Activated CD4-positive, alpha-beta T cell treated with anti-CD3 and anti-CD28 coated beads, Interleukin-2, amount 10 ng/mL, durations not matched to agents 24 days and 14 days (primary cell): ENCODE measurements at places on chromosomes 2 and 18. TPM values are rescaled to one million over a fixed set of nuclear protein-coding genes. Genes with fewer than 3 reads are reported as not detected.

DNA sequence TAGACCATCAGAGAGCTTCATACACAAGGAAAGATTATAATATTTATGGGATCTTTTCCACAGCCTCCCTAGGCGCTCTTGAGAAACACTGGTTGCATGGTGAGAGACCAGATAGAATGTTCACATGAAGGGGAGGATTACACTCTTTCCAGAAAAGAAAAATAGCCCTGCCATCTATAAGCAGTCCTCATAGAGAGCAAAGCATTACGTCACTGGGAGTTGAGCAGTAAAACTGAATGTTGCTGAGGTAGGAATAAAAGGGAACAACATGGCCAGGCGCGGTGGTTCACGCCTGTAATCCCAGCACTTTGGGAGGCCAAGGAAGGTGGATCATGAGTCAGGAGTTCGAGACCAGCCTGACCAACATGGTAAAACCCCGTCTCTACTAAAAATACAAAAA is 1934.3 kb downstream of the SUCLG1 start:
- DNase-seq: no peak

DNA sequence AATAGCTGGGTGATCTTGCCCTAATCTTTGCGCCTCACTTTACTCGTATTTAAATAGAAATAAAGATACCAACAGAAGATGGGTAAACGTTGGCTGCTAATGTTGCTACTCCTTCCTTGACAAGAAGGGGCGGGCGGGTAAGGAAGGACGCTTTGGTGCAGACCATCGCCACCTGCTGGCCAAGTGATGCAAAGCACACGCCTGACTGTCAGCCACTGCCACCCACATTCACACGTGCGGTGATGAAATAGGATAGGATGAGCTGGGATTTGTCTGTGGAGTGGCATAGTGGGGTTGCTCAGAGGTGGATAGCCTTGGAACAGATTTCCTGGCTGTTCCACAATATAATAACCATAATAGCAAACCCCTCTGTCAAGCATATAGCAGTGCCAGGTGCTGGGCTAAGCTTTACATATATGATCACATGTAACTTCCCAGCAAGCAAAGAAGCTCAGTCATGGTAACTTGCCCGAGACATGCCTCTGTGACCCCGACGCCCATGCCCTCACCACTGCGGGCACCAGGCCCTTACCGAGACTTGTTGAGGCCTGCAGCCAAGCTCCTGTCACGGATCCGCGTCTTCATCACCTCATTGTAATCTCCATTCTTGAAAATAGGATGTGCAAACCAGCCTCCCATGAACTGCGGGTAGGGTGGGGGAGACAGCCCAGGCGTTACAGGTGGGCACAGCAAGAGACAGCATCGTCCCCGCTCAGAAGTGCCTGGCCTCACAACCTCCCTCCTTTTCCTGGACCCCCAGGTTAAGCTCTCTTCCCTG is 39.3 kb downstream of the LCT start:
- DNase-seq: peak; percentile 92

- no peak for DNase-seq
Observed at GRCh38 chr18:25169701-25170100, 182.3 kb downstream of the ZNF521 start.

DNA sequence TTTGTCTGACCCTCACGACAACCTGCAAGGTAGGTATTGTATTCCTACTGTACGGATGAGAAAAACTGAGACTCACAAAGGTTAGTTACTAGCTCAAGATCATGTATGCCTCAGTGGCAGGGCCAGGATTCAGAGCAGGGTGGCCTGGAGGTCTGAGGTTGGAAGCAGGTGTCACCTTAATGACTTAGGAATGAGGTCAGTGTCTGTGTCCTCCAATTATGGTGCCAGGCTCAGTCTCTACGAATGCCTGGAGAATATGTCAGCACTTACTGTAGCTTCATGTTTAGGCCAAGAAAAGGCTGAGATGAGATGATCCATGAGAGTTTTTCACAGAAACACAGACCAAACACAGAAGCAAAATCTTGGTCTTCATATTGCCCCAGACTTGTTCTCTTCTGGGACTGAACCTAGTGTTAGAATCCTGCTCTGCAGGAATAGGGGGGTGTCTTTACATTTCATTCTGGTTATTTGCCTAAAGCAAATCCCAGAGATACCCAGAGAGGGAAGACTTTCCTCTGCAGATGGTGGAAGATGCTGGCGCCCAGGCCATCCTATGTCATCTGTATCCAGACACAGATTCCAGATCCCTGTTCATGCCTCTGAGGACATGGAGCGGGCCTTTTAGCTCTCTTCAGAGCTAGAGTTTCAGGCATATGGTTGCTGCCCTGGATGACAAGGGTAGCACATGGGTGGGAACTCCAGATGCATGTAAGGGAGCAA is 16.3 kb upstream of the RAB10 start:
- DNase-seq: no peak

GRCh38 chr2:181466661-181467576 is 9.7 kb downstream of the ITGA4 start:
- peak; percentile 92 for DNase-seq

The UGT1A7 gene
- total RNA-seq: not detected in 2 replicates

DNA sequence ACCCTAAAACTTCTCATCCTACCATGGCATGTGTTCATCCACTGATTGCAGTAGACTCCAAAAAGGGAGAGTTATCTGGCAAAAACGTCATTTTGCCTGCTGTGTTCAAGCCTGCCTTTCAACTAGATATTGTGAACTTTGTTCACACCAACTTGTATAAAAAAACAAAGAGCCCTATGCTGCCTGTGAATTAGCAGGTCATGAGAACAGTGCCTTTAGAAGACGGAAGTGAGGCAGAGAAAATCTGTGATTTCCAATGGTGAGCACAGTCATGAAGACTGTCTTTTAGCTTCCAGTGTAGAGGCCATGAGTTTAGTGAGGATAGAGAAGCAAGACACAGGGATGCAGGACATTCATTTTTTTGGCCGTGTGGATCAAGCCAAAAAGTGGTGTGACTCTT is 103.6 kb upstream of the PGAP1 start:
- DNase-seq: no peak

The ZC3H6 gene
- total RNA-seq: 4.9 and 6.2 TPM in 2 replicates

DNA sequence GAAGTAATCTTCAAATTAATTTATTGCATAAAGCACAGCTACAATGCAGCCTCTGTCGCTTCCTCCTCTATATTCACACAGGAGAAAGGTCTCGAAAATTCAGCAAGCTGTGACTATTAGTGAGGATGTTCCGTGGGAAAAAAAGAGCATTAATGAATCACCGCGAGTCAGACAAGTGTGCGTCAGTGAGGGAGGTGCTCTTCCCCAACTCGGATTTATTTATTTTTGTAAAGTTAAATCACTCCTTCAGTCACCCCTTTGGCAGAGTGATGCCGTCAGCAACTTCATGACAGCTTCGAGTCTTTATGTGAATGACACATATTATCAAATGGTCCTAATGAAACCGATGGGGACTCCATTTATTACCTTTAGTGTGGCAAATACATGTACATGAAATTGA is 648.9 kb upstream of the SALL3 start:
- DNase-seq: no peak

- no peak for DNase-seq
Observed at GRCh38 chr2:160582490-160583145, 89.0 kb upstream of the RBMS1 start.

- no peak for DNase-seq
Observed at GRCh38 chr2:114192362-114192761, 250.1 kb upstream of the DPP10 start.

DNA sequence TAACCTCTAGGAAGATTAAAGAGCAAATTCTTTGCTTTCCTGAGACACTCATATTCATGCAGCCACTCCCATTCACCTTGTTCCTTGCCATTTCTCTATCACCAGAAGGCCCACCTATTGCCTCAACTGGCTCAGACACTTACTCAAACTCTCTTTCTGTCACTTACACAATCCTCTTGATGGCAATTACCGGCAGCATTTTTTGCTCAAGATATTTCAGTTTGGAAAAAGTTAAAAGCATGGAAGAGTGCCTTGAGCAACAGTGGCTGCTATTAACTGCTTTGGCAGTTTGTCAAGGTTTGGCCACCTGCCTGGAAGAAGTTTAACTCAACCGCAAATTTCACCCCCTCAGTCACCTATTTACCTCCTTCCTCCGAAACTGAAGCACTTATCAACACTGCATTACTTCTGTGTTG is 1104.0 kb upstream of the PIK3C3 start:
- DNase-seq: no peak

DNA sequence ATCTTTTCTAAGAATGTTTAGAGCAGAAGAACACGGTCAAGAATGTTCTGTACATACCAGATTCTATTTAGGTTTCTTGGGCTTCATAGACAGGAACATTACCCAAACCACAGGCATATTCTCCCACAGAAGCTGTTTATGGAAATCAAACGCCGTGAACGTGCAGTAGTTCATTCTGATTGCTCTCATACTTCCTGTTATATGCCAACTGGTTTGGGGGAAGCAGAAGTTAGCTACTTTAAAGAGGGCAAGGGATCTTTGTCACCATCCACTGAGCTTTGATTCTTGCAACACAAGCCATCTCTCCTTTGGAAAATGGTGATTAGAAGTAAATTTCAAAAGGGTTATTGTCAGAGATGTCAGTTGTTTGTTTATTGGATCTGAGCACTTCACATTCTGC is 182.2 kb upstream of the NRP2 start:
- DNase-seq: no peak

The DPP10 gene
- not detected in 2 replicates for total RNA-seq

DNA sequence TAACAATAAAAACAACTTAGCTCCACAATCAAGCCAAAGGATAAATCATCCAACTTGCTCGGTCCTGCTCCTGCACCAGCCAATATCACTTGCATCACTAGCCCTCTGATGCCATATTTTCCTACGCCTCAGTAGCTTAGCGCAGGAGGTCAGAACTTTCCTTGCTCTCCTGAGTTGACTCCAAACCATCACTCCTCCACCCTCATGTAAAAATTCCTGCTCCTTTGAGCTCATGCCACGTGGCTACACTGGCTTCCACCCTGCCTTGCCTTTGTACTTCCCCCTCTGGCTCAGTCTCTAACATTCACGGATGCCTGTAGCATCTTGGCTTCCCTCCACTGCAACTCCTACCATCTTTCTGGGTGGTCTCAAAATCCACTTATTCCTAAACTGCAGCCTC is 25.2 kb downstream of the AAK1 start:
- no peak for DNase-seq

DNA sequence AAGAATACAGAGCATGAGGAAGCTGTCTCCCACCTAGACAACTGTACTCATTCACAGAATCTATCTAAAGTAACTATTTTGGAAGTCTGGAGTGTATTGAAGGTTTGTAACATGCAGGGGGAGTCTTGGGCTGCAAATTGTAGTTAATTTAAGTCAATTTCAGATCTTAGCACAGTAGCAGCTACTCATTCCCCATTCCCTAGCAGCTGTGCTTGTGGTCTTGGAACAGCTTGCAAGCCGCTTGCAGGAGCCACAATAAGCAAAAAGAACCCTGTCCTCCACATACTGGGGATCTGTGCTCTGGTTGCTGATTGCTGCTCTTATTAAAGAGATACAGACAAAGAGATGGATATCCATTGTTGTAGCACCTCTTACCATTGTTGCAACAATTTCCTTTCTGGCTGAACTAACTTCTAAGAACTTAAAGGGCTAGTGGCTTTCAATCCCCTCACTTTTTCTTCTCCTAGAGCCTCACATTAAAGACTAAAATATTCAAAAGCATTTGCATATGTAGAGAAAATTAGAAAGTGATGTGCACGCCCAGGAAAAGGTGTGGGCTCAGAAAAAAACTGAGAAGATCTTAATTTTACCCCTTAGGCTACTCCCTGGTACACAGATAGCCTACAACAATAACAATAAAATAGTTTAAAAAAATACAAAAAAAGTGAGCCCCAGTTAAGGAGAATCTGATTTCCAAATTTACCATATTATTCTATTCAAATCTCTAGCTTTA is 1775.1 kb upstream of the PIK3C3 start:
- no peak for DNase-seq

DNA sequence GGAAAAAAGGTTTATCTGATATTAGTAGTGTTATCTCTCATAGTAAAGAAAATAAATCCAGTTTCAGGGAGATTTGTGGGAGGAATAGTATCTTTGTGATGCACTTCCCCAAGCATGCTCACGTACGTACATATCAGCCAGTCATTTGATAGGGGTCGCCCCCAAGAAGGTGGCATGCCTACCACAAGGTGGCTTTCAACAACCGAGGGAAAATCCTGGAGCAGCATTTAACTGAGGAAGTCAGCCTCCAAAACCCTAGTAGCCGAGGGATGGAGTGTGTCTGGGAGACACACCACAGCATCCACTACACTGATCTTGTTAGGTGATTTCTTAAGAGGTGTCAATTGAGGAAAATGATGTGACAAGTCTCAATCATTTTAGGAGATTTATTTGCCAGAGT is 623.9 kb downstream of the NYAP2 start:
- DNase-seq: no peak

- DNase-seq: no peak
Observed at GRCh38 chr2:207831584-207832248, 62.0 kb upstream of the FZD5 start.

DNA sequence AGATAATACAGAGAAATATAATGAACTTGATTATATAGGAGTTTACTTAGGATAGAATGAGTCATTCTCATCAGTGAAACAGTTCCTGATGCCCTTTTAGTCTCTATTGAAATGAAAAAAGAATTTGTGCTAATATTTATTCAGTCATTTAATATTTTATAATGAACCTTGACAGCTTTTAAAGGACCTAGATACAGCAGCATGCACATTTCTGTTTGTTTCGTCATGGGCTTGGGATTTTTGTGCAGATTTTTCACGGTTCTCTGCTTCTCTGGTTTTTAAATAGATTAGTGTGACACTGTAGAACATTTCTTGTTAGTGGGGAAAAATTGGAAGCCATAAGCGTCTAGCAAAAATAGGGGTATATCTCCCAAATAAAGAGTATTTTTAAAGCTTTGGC is 60.7 kb downstream of the NABP1 start:
- no peak for DNase-seq

DNA sequence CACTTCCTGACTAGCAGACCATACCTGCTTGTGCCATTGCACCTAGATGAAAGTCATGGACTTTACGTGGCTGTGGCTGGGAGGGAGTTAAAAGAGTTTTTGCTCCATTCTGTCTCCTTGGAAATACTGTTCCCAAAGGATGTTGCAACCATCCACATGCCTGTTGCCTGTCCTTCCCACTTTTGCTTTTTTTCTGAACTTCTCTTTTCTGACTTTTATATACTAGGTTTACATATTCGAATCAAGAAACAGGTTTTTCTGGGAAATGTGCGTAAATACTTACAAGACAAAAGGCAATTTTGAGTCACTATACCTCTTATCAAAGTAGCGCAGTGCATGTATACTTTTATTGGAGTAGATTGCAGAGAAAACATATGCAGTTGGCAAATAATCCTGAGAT is 244.8 kb downstream of the PRKCE start:
- DNase-seq: no peak

The HOXD8 gene
- not detected in 2 replicates for total RNA-seq
